ENCODE measurements at places on chromosomes 16 and 17.

DNA sequence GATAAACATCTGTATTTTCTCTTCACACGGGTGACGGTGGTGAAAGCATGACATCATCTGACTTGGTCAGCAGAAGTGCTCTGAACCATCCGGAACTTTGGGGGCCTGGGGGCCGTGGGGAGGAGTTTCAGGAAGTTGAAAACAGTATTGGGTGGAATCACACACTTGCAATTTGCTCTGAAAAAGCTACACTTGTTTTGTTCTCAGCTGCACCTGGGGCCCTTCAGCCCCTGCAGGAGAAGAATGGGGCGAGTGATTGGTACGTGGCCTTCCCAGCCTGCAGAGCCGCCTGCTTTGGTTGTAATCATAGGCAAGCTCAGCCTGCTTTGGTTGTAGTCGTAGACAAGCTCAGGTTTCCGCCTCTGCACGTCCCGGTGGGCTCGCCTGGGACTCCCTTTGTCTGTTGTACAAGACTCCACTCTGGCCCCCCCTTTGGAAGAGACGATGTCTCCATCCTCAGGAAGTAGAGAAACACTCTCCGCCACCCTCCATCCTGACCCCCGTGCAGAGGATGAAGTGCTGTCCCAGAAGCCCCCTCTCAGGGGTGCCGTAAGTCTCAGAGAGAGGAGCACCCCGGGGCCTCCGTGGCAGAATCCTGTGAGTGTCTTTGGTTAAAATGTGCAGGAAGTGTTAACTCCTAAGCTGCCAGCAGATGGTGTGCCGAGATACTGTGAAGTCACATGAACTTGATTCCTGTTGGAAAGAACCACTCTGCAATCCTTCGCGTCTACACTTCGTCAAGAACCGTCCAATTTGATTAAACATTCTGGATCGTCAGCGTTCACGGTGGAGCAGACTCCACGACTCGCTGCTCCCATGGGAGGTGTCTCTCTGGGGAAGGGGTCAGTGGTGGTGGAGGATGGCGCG, 5.4 kb downstream of the BANP start:
- DNase-seq: peak; percentile 77

DNA sequence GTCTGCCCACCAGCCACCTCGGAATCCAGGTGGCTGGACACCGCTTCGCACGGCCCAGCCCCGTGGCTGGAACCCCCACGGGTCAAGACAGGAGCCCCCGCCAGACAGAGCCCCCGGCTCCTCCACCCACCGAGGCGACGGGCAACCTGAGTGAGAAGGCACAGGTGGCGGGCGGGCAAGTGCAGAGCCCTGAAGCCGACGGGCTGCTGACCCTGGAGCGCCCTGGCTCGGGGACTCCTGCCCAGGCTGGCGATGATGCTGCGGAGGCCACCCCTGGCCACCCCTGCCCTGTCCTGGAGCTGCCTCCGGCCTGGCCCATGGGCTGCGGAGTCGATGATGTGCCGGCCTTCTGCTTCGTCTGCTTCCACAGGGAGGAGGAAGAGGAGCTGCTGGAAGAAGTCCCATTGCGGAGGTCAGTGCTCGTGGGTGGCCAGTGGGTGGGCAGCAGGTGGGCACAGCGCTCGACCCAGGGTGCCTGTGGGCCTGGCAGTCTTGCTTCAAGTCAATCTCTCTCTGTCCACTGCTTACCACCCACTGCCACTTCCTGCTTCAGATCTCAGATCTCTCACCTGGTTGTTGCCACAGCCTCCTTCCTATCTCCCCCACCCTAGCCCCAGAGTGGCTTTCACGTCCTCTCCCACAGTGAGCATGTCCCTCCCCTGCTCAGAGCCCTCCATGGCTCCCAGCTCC, 33.1 kb upstream of the SBK1 start:
- no peak for DNase-seq

DNA sequence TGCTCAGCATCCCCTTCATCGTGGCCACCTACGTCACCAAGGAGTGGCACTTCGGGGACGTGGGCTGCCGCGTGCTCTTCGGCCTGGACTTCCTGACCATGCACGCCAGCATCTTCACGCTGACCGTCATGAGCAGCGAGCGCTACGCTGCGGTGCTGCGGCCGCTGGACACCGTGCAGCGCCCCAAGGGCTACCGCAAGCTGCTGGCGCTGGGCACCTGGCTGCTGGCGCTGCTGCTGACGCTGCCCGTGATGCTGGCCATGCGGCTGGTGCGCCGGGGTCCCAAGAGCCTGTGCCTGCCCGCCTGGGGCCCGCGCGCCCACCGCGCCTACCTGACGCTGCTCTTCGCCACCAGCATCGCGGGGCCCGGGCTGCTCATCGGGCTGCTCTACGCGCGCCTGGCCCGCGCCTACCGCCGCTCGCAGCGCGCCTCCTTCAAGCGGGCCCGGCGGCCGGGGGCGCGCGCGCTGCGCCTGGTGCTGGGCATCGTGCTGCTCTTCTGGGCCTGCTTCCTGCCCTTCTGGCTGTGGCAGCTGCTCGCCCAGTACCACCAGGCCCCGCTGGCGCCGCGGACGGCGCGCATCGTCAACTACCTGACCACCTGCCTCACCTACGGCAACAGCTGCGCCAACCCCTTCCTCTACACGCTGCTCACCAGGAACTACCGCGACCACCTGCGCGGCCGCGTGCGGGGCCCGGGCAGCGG, 3.2 kb downstream of the UTS2R start:
- no peak for DNase-seq

DNA sequence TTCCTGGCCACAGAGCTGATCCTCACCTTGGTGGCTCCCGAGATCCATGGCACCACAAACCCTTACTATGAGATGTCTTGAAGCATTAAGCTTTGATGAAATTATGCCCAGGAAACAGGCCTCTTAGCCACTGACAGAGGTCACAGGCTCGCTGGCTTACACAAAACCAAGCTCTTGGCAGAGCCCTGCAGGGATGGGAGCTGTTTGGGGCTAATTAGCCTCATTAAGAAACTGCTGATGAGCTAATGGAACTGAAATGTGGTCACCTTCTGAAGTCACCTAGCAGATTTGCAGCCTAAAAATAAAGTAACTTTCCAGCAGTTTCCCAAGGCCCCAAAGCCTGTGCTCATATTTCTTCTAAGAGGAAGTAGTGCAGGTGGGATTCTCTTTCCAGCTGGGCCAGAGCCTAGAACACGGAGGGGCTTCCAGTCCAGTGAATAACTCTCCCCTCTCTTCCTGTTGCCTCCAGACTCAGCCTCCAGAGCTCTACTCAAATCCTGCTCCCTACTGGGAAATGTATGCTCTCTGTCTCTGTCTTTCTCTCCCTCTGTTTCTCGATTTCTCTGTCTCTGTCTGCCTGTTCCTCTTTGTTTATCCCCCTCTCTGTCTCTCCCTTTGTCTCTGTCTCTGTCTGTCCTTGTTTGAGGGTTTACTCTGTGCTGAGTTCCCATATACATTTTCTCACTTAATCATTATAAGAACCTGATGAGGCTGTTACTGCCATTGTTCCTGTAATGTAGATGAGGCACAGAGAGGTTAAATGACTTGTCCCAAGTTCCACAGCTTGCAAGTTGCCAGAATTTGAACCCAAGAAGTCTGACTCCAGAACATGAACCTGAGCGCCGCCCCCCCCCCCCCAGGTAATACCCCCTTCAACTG, 338.9 kb downstream of the CA10 start:
- no peak for DNase-seq

DNA sequence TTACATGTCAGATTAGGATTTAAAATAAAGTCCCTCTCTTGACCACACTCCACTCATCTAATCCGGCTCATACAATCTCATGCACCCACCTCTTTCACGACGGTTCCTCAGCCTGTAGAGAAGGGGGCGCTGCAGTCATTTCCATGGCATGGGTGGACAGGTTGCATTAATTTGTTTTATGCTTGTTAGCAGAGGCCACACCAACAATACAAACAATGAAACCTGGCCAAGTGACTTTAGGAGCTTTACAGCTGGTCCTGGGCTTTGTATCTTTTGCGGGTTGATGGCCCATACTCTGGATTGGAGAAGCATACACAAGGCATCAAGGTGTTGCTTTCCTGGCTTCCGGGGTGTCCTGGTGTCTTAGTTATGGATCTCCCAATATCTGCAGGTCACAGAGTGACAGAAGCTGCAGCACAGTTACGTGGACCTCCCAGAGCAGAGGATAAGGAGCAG, 9.7 kb upstream of the SNF8 start:
- peak; percentile 79 for DNase-seq
